ENCODE measurements at places on chromosomes 6 and 20.

- no peak for DNase-seq
These were observed 352.1 kb upstream of the SOX4 start for GRCh38 chr6:21241231-21242130.

GRCh38 chr6:13877051-13877450 is 47.7 kb upstream of the RNF182 start:
- no peak for DNase-seq

DNA sequence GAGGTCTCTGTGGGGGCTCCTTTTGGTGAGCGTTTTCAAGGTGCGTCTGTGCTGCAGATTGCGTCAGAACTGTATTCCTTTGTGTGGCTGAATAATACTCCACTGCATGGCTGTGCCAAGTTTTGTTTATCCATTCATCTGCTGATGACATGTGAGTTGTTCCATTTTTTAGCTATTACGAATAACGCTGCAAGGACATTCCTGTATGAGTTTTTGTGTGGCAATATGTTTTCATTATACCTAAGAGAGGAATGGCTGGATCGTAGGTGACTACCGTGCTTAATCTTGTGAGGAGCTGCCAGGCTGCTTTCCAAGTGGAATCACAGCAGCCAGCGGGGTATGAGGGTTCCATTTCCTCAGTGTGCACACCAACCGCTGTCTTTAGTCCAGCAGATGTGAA is 1.1 kb upstream of the DACT2 start:
- no peak for DNase-seq

GRCh38 chr6:100881707-100882040 is 545 bp upstream of the ASCC3 start:
- no peak for DNase-seq

GRCh38 chr6:87146363-87146762 is 9.0 kb upstream of the ZNF292 start:
- DNase-seq, result no peak

- no peak for DNase-seq
These were observed 416 bp downstream of the PTPRK start for GRCh38 chr6:128519931-128520435.

DNA sequence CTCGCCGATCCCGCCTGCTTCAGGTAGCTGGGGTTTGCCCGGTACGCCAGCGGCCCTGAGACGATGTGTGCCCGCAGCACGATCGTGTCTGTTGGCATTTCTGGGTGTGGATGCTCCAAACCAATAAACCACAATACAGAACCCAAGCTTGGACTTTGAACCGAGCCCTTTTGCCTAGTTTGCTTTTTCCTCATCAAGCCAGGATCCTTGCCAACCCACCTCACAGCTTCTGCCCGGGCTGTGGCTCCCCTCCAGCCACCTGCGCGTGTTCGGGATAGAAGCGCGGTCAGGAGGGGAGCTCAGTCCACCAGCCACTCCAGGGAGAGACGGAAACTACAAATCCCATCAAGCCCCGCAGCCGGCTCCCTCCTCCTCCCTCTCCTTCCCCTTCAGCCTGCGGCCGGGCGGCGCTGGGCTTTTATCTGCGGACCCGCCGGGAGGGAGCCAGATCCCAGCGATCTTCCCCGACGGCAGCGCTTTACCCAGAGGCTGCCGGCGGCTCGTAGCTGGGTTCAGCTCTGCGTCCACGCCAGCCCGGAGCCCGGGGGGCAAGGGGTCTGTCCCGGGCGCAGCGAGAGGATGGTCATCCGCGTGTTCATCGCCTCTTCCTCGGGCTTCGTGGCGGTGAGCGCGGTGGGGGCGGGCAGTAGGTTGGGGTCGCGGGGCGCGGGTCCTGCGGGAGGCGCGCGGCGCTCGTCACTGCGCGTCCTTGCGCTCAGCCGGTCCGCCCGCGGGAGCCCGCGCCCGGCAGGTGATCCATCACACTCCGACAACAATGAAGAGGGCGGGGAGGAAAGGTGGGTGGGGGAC is at the start of gene SH3BGRL2:
Gene SH3BGRL2, plus strand, starts transcription at position 447 of the 810 bp plus-strand sequence. Its CDS starts 133 bp downstream, at position 580.
- DNase-seq, result peak; percentile 16

All from fibroblast of skin of left quadriceps (primary cell).